ENCODE measurements at places on chromosomes 1 and 21.

DNA sequence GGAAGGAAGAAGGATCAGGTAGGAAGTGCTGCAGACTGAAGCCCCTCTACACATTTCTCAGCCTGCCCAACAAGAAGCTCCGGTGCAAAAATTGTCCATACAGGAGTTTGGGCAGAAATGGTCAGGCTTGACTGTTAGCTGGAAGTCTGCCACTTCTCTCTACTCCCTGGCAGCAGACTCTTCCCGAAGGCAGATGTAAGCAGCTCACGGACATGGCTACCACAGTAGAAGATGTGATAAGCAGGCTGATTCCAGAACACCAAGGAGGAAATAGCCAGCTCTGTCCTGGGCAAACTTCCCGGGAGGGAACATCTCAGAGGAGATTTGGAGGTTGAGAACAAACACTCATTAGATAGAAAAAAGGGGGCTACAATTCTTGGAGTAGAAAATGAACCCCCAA is 52.6 kb downstream of the TRABD2B start:
- DNase-seq = no peak

GRCh38 chr1:98045211-98045766 is 124.5 kb upstream of the DPYD start:
- DNase-seq = peak; percentile 18

GRCh38 chr1:201272799-201273198 is 10.5 kb upstream of the PKP1 start:
- DNase-seq = no peak

DNA sequence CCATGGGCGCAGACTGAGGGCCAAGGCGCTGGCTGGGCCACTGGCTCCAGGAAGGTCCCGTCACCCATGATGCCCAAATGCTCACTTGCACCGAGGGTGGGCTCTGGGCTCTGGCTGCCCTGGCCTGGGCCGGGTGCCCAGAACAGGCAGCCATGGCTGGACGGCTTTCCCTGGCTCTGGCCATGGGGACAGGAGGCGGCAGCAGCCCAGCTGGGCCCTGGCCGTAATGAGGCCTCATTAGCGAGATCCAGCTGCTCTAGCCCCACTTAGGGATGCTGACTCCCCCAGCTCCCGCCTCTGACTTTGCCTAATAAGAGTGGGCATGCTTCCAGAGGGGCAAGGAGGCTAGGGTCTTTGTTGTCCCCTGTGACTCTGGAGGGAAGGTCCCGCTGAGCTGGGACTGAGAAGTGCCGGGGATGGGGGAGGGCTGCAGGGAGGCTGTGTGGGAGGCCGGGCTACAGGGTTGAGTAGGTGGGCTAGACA is 11.8 kb downstream of the SLC6A9 start:
- no peak for DNase-seq

GRCh38 chr1:5576673-5577065 is 415.6 kb downstream of the NPHP4 start:
- no peak for DNase-seq

- no peak for DNase-seq
These were observed 19.0 kb downstream of the GNG12 start for GRCh38 chr1:67814121-67814772.

DNA sequence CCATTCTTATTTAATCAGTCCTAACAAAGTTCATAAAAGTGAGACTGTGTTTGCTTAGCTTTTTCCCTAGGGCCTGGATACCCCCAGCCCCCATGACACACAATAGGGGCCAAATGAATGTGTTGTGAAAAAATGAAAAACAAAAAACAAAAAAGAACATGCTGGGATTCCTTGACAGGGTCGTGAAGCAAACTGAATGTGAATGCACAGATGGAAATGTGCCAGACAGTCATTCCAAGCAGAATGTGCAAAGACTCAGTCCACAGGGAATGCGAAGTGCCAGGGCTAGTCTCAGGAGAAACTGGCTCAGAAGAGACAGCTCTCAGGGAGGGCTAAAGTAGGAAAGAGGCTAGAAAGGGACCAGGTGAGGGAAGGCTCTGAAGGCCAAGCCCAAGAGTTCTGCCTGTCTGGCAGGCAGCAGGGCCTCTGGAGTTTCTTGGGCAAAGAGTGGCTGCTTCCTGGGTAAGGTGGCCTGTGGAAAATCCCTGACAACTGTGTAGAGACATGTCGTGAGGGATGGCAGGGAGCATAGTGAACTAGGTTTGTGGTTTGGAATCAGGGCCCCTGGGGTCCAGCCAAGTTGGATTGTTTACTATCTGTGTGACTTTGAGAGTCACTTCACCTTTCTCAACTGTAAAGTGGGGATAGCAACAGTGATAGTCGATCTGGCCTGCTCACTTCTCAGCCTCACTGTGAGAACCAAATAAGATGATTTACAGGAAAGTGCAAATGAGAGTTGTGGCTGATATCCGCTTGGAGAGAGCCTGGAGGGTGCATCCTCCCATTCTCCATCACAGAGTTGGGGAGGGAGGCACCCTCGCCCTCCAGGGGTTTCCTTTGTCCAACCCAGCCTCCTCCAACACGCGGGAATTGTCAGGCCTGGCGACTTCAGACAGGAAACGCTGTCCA is 1.2 kb upstream of the ADAM15 start:
- DNase-seq = no peak

GRCh38 chr1:96688767-96689166 is 32.8 kb upstream of the PTBP2 start:
- DNase-seq = peak; percentile 34

DNA sequence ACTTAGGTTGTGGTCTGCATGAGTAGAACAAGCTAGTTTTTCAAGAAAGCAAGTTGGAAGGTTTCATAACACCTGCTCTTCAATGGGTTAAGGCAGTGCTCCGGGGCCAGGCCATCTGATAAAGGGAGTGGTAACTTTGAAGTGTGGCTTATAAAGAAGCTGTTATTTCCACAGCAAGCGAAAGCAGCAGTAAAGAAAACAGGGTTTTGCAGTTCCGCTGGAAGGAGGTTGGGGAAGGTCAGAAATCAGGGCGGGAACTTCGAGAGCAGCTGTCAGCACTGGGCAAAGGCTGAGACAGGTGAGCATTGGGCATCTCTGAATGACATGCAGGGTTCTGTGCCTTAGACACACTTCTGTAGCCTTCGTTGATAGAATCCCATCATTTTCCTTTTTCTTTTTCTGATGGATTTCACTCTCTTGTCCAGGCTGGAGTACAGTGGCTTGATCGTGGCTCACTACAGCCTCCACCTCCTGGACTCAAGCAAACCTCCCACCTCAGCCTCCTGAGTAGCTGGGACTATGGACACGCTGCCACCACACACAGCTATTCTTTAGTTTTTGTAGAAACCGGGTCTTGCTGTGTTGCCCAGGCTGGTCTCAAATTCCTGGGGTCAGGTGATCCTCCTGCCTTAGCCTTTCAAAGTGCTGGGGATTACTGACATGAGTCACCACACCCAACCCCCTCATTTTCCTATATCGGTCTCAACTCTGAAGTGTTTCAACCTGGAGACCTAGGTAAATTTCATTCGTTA is 20.5 kb downstream of the TMEM51 start:
- no peak for DNase-seq

DNA sequence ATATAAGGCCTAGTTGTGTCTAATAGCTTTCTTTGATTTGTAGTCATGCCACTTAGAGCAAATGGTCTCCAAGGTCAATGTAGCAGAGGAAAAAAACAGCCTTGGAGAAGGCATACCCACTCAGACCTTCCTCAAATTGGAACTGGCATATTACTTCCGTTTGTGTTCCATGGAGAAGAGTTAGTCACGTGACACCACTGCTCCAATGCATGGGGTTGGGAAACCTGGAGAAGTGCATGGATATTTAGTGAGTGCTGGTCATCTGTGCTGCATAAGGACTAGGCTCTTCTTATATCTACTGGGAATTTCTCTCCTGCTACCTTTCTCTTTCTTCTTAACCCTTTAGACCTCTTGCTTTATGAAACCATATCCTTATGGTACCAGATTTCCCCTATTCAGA is 167.8 kb downstream of the BACH1 start:
- no peak for DNase-seq

DNA sequence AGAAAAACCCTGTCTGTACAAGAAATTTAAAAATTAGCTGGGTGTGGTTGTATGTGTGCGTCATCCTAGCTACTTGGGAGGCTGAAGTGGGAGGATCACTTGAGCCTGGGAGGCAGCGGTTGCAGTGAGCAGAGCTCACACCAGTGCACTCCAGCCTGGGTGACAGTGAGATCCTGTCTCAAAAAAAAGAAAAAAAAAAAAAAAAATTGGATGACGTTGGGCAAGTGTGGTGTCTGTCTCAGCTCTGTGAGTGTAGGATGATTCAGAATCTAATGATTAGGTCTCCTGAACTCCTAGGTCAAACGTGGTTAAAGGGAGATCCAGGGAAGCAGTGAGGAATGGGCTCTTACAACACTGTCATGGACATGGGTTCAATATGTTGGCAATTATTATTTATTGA is 435.9 kb downstream of the KIF26B start:
- no peak for DNase-seq

- no peak for DNase-seq
These were observed 11.9 kb upstream of the TCP10L start for GRCh38 chr21:32597205-32597604.

DNA sequence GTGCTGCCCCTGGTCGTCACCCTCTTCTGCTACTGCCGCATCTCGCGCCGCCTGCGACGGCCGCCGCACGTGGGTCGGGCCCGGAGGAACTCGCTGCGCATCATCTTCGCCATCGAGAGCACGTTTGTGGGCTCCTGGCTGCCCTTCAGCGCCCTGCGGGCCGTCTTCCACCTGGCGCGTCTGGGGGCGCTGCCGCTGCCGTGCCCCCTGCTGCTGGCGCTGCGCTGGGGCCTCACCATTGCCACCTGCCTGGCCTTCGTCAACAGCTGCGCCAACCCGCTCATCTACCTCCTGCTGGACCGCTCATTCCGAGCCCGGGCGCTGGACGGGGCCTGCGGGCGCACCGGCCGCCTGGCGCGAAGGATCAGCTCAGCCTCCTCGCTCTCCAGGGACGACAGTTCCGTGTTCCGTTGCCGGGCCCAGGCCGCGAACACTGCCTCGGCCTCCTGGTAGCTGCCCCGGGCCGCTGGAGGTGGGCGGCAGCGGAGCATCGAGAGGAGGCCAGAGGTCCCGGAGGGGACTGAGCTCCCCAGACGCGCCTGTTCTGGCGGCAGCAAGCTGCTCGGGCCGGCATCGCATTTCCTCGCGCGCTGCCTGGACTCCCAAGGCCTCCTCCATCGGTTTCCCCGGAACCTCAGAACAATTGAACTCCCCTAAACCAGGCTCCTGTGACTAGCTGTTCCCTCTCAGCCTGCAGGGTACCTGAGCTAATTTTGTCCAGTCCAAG is 1.1 kb downstream of the GPR25 start:
- DNase-seq = no peak

GRCh38 chr1:116474921-116475849 is 95.6 kb downstream of the CD58 start:
- DNase-seq = no peak

DNA sequence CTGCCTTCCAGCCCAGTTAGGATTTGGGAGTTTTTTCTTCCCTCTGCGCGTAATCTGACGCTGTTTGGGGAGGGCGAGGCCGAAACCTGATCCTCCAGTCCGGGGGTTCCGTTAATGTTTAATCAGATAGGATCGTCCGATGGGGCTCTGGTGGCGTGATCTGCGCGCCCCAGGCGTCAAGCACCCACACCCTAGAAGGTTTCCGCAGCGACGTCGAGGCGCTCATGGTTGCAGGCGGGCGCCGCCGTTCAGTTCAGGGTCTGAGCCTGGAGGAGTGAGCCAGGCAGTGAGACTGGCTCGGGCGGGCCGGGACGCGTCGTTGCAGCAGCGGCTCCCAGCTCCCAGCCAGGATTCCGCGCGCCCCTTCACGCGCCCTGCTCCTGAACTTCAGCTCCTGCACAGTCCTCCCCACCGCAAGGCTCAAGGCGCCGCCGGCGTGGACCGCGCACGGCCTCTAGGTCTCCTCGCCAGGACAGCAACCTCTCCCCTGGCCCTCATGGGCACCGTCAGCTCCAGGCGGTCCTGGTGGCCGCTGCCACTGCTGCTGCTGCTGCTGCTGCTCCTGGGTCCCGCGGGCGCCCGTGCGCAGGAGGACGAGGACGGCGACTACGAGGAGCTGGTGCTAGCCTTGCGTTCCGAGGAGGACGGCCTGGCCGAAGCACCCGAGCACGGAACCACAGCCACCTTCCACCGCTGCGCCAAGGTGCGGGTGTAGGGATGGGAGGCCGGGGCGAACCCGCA is at the start of gene PCSK9:
PCSK9 (plus strand) TSS at position 207 of the 741 bp plus-strand sequence; CDS start at position 497, 290 bp downstream.
- DNase-seq = peak; percentile 76

GRCh38 chr1:85344256-85344694 is 67.8 kb upstream of the BCL10 start:
- DNase-seq = peak; percentile 81

GRCh38 chr1:224459966-224460365 is 25.4 kb upstream of the WDR26 start:
- DNase-seq = no peak

GRCh38 chr1:151197863-151198253 is 494 bp upstream of the PIP5K1A start:
- no peak for DNase-seq

- no peak for DNase-seq
These were observed 124.5 kb downstream of the CRB1 start for GRCh38 chr1:197392541-197392940.

DNA sequence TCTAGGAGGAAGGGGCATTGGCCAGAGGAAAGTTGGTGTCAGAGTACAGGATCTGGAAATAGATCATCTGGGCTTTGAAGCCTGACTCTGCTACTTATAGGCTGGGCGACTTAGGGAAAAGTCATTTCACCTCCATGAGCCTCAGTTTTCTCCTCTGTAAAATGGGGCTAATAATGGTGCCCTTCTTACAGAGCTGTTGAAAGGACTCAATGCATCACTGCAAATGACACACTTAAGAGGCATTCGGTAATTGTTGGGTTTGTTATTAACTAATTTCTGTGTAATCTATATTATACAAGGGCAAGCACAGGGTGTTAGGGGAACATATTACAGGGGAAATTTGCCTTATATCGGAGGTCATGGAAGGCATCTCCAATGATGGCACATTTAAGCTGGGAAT is 96.1 kb downstream of the KAZN start:
- DNase-seq = no peak

- DNase-seq = no peak
These were observed 11.2 kb downstream of the COL9A2 start for GRCh38 chr1:40305871-40306270.

DNA sequence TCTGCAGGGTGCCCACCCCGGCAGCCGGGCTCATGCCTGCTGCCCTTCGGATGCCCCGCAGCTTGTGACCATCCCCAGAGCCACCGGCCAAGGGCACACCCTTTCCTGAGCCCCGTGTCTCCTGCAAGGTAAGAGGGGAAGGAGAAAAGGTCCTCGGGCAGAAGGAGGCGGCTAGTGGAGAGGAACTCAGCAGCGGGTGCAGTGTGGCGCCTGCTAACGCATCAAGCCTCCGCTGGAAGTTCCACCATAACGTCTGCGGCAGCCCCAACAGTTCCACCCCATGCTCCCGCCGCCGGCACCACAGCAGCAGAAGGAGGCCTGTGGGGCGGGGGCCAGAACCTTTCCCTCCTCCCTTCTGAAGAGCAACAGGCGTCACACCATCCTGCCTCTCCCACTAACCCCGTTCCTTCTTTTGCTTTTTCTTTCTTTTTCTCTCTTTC is 990 bp downstream of the VWA5B1 start:
- peak; percentile 31 for DNase-seq

GRCh38 chr21:44293551-44294231 is 6.2 kb upstream of the PFKL start:
- DNase-seq = no peak

Data from iPS-NIHi11 (cell line).